ENCODE measurements at places on chromosomes 1 and 21. TPM values are rescaled to one million over a fixed set of nuclear protein-coding genes. Genes with fewer than 3 reads are reported as not detected.

Gene IGSF5
- 0.30 TPM for total RNA-seq

Gene HCRTR1
- total RNA-seq: not detected

Gene ANGPTL7
- not detected for total RNA-seq

Gene FNDC10
- total RNA-seq: 15.6 TPM

Gene MATN1
- not detected for total RNA-seq

Gene IL19
- not detected for total RNA-seq

Gene NPHS2
- not detected for total RNA-seq

Gene TRIM58
- not detected for total RNA-seq

Gene KDM5B
- 62.7 TPM for total RNA-seq

Gene MROH7
- 0.30 TPM for total RNA-seq

Gene GSTM5
- total RNA-seq: 6.0 TPM

Gene KIF14
- 12.3 TPM for total RNA-seq

Gene KPRP
- not detected for total RNA-seq

Gene LEFTY2
- total RNA-seq: not detected

Gene HDAC1
- 117 TPM for total RNA-seq

Gene HSPA6
- total RNA-seq: 0.60 TPM

Gene BRDT
- total RNA-seq: not detected

Gene PLPPR5
- total RNA-seq: not detected

Gene RIIAD1
- total RNA-seq: 0.88 TPM

Gene OR2G6
- not detected for total RNA-seq

Gene SIM2
- 11.5 TPM for total RNA-seq

Gene TSSK3
- total RNA-seq: 2.5 TPM

Gene TSPAN2
- total RNA-seq: 6.9 TPM

Gene PUM1
- 92.3 TPM for total RNA-seq

Gene NUAK2
- total RNA-seq: 27.0 TPM

Gene SOD1
- 238 TPM for total RNA-seq

Gene PTGFR
- total RNA-seq: not detected

Gene RHBG
- total RNA-seq: 6.5 TPM

Gene PCBP3
- 0.75 TPM for total RNA-seq

Gene AMY2A
- total RNA-seq: not detected

Gene CELA3B
- not detected for total RNA-seq

Gene MIB2
- total RNA-seq: 32.4 TPM

Gene PADI1
- total RNA-seq: not detected

Gene SAMD13
- 0.59 TPM for total RNA-seq

Gene C1orf115
- total RNA-seq: 33.9 TPM

Gene OLIG2
- total RNA-seq: not detected

Gene CR1
- not detected for total RNA-seq

Gene GPR157
- 17.2 TPM for total RNA-seq

Gene CFHR3
- not detected for total RNA-seq

Gene CNR2
- total RNA-seq: not detected

Gene TDRD5
- 0.52 TPM for total RNA-seq

Gene GBP4
- not detected for total RNA-seq

Gene CD247
- not detected for total RNA-seq

Gene IRF6
- 27.3 TPM for total RNA-seq

Gene FGR
- not detected for total RNA-seq

Gene DYRK3
- 0.16 TPM for total RNA-seq

Gene LMOD1
- total RNA-seq: 0.11 TPM

Gene MRPS6
- 104 TPM for total RNA-seq

Gene MFAP2
- 20.5 TPM for total RNA-seq

Gene LCK
- total RNA-seq: not detected

Gene RBP7
- 10.3 TPM for total RNA-seq

Gene AMY1B
- not detected for total RNA-seq

Gene TEKT2
- not detected for total RNA-seq

Gene CLIC6
- not detected for total RNA-seq

Gene C1orf21
- 0.82 TPM for total RNA-seq

Gene SPRR4
- total RNA-seq: not detected

Data from Caco-2 (cell line).